Esophagus muscularis mucosa (tissue), 4 donors: ENCODE measurements at places on chromosomes 7 and 10. TPM values are rescaled to one million over a fixed set of nuclear protein-coding genes. Genes with fewer than 3 reads are reported as not detected.

ZNRF2 gene
- 18.3 TPM for total RNA-seq

DNA sequence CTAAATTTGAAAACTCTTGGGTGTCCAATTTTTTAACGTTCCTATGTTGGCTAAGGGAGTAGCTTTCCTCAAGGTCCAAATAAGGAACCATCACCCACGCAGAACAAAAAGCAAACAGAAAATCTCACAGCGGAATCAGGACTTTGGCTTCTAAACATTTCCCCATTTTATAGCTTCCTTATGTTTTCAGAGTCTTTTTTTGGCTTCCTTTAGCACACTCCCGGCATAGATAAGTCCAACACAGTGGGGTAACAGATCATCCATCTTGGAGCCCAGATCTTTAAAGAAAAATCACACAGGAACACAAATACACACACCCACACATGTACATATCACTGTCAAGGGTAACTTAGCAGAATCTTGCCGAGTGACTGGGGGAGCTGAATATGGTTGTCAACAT is 4.2 kb upstream of the TCF7L2 start:
- no peak for DNase-seq

DYNC1I1 gene
- 11.0 TPM for total RNA-seq

FAM25A gene
- total RNA-seq: not detected

SUN3 gene
- not detected for total RNA-seq

DNA sequence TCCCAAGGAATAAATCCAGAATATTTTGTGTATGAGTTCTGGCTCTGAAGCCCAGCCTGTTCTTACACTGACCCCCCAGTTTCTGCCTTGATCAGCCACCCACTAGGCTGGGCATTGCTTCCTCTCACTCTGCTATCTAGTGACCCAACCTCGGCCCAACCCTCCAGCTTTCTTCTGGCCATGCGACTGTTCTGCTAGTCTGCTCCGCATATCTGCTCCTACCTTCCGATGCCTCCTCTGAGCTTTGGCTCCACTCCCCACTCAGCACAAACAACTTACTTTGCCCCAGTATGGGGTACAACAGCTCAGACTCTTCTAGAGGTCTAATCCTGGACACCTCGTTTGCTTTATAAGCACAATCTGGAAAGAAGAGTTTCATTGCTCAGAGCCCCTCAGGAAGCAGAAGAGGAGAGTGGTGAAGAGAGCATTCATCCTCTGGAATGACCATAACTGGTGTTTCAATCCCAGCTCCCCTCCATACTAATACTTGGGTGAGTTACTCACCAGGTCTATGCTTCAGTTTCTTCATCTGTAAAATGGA is 99.6 kb downstream of the NPSR1 start:
- DNase-seq: no peak

DNA sequence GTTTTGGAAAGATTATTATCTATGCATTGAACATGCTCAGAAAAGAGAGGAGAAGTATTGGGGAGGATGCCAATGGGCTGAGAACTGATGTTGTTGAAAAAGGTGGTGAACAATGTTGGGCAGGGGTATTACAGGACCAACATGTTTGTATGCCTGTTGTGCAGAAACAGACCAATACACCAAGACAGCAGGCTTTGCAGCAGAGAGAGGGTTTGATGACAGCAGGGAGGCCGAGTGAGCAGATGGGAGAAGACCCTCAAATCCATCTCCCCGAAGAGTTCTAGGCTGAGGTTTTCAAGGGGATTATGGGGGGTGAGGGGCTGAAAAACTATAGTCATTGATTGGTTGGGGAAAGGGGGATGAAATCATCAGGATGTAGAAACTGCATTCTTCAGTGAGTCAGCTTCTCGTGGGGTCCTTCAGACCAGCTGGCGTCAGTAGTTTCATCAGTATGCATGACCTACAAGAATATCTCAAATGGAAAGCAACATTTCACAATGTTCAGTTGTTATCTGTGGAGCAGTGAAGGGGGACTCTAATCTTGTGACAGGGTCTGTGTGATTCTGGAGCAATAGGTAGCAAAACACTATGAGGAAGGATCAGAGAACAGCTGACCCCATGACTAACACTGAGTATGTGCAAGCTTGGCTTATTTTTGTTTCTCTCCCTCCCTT is 167.8 kb downstream of the BAMBI start:
- no peak for DNase-seq

GRCh38 chr7:108102671-108103312 is 27.4 kb downstream of the LAMB4 start:
- DNase-seq: peak; percentile 84

RAB19 gene
- total RNA-seq: not detected

GRCh38 chr10:72048450-72049124 is 39.8 kb downstream of the SPOCK2 start:
- DNase-seq: peak; percentile 98

ZMIZ1 gene
- 75.6 TPM for total RNA-seq

DNA sequence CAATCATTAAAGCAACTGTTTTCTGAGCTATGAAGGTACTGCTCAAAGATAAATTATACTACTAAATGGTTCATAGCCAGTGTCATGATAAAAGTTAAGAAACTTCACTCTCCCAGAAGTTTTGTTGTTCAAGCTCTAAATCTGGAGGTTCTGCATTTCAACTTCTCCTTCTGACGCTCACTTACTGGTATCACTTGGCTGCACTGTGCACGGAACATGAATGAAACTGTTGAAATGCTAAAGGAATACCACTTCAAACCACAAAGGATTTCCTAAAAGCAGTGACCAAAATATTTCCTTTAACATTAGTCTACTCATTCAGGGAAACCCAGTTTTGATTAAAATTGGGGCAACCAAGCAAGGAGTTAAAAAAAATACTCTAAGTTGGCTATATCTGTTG is 93.6 kb downstream of the UBE2H start:
- no peak for DNase-seq

DNA sequence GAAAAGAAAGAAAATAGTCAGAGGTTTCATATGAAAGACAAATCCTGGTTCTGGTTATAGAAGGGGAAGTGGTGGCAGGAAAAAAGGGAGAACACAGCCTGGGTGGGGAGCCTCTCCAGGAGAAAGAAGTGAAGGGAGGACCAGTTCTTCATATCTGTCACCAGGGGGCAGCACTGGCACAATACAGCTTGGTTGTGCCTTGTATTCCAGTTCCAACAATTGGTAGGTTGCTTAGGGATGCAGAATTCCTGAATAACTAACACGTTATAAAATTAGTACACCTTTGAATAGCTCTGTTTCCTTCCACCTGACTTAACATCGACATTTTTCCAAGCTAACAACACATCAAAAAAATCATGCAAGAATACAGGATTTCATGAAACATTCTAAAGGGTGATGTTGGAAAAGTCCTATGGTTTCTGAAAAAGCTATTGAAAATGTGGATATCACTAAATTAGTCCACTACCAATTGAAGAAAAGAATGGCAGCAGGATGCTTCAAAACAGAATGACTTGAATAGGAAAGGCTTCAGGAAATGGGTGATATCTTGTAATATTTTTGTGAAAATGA is 52.9 kb downstream of the CYP26A1 start:
- DNase-seq: no peak

- DNase-seq: no peak
Observed at GRCh38 chr7:80740778-80741545, 102.5 kb downstream of the CD36 start.

TRPV5 gene
- total RNA-seq: not detected

- DNase-seq: no peak
Observed at GRCh38 chr7:78783179-78783962, 670.1 kb downstream of the MAGI2 start.
